Neural progenitor cell (in vitro differentiated cells): ENCODE measurements at places on chromosomes 11 and 22.

DNA sequence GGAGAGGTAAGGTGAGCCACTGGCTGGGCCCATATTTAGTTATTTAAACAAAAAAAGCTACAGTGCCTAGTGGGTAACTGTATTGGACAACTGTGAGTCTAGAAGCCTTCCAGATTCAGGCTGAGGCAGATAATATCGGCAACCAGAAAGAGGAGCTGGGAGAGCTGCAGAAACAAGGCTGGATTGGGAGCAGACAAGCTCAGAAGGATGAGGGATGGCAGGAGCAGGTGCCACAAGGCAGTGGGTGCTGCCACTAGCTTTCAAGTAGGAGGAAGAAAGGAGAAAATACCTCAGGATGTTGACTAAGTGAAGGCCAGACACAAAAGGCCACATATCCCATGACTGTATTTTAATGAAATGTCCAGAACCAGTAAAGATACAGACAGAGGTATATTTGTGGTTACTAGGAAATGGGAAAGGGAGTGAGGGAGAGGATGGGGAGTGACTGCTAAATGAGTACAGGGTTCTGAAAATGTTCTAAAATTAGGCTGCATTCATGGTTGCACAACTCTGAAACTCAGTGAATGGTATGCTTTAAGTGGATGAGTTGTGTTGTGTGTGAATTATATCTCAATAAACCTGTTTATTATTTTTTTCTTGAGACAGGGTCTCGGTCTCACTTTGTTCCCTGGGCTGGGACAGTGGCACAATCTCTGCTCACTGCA, 11.8 kb upstream of the RAPSN start:
- peaks cover 19% of the 10 kb centered on the region for H3K4me1 ChIP-seq
- H3K27me3 ChIP-seq, result no peaks in the 10 kb centered on the region
- H3K27ac ChIP-seq, result no peak overlapping the region
- H3K4me3 ChIP-seq, result no peak overlapping the region
- DNase-seq, result no peak
- H3K36me3 ChIP-seq, result no peaks in the 10 kb centered on the region

DNA sequence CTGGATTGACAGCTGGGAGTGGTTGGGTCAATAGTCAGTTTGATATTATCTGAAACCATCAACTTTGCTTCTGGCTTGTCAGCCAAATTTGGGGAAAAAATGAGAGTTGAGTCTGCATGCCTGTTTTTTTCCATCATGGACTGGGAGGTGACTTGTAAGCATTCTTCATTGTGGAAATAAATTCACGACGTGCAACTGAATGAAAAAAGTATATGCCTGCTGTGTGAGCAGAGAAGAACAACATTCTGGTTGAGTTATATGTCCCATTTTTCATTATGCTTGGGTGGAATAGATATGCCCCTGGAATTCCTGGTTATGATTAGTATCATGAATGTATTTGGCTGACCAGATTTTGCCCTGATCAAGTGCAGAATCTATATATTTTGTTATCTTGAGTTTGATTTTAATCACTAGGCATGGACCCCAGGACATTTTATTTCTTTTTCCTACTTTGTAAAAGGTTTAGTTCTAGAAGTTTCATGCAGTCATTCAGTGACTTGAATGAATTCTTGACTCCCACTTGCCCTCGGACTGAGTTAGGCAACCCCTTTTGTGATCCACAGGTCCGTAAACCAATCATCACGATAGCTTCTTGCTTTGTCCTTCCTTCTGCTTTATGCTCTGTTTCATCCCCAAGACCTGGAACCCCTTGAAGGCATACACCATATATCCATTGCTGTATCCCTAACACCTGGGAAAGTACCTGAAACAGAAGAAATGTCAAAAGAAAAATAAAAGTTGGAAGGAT, 205.8 kb downstream of the NAV2 start:
- no peak overlapping the region for H3K4me3 ChIP-seq
- H3K27ac ChIP-seq, result no peak overlapping the region
- no peaks in the 10 kb centered on the region for H3K36me3 ChIP-seq
- no peak for DNase-seq
- peaks cover 5% of the 10 kb centered on the region for H3K4me1 ChIP-seq

DNA sequence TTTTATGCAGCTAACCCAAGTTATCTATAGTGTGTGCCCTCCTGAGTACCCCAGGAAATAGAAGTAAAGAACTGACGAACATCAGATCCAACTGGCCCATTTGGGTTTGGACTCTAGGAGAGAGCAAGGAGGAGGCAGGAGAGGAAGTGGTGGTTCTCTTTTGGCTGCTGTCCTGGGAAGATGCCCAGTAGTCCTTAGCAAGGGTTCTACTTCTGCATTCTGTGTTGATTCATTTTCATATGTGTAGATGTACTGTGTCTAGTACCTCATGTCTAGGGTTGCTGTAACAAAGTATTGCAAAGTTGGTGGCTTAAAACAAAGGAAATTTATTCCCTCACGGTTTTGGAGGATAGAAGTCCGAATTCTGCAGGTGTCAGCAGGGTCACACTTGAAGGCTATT, 6.6 kb upstream of the MMP27 start:
- H3K4me3 ChIP-seq, result no peak overlapping the region
- H3K27me3 ChIP-seq, result no peaks in the 10 kb centered on the region
- H3K27ac ChIP-seq, result no peak overlapping the region
- H3K36me3 ChIP-seq, result no peaks in the 10 kb centered on the region
- no peaks in the 10 kb centered on the region for H3K4me1 ChIP-seq

DNA sequence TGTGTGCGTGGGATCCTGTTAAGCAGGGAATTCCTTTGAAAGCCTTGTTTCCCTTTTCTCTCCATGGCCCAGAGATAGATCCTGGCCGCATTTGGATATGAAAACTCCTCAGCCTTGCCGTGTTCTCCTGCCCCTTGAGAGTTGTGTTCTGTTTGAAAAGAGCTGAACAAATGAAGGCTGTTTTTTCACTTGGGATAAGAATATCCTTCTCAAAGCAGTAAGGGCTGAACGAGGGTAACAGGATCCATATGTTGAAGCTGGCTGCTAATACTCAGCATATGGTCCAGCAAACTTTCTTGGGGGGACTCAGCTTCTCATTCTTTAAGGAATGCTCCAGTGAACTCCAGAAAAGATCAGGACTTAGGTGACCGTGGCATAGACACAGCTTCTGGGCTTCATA, 114.5 kb upstream of the TTC12 start:
- no peak for DNase-seq
- H3K27ac ChIP-seq, result no peak overlapping the region
- H3K36me3 ChIP-seq, result no peaks in the 10 kb centered on the region
- no peaks in the 10 kb centered on the region for H3K27me3 ChIP-seq
- H3K4me3 ChIP-seq, result no peak overlapping the region

DNA sequence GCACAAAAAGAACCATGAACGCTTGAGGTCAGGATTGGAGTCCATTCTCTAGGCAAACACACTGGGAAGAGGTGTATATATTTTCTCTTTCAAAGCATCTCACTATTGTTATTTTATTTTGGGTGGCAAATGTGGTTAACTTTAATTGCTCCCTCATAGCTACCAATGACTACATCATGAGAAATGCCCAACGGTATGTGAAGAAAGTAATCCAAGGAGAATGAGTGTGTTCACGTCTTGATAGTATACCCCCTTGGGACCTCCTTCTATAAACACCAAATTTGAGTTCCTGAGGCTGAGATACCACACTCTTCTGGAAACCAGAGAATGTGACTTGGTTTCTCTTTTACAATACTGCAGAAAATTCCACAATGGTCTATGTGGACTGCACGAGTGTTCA, 15.8 kb downstream of the OR8D1 start:
- no peaks in the 10 kb centered on the region for H3K36me3 ChIP-seq
- H3K4me3 ChIP-seq, result no peak overlapping the region

- DNase-seq, result no peak
- no peak overlapping the region for H3K27ac ChIP-seq
- peaks cover 9% of the 10 kb centered on the region for H3K4me1 ChIP-seq
- H3K27me3 ChIP-seq, result no peaks in the 10 kb centered on the region
These were observed 143.5 kb downstream of the NXPE2 start for GRCh38 chr11:114821621-114822412.

GRCh38 chr22:43876866-43877509, 14.7 kb upstream of the SULT4A1 start:
- no peaks in the 10 kb centered on the region for H3K27me3 ChIP-seq
- no peak for DNase-seq
- H3K4me1 ChIP-seq, result no peaks in the 10 kb centered on the region
- no peaks in the 10 kb centered on the region for H3K36me3 ChIP-seq

- H3K4me3 ChIP-seq, result no peak overlapping the region
- no peak overlapping the region for H3K27ac ChIP-seq
- no peaks in the 10 kb centered on the region for H3K27me3 ChIP-seq
- DNase-seq, result no peak
These were observed 135.2 kb upstream of the NAV2 start for GRCh38 chr11:19577391-19577975.

GRCh38 chr22:26725012-26725676, 67.8 kb downstream of the MIAT start:
- no peaks in the 10 kb centered on the region for H3K27me3 ChIP-seq
- no peaks in the 10 kb centered on the region for H3K36me3 ChIP-seq
- no peak overlapping the region for H3K4me3 ChIP-seq
- no peak for DNase-seq
